ENCODE measurements at places on chromosomes 7 and 10. TPM values are rescaled to one million over a fixed set of nuclear protein-coding genes. Genes with fewer than 3 reads are reported as not detected.

DNA sequence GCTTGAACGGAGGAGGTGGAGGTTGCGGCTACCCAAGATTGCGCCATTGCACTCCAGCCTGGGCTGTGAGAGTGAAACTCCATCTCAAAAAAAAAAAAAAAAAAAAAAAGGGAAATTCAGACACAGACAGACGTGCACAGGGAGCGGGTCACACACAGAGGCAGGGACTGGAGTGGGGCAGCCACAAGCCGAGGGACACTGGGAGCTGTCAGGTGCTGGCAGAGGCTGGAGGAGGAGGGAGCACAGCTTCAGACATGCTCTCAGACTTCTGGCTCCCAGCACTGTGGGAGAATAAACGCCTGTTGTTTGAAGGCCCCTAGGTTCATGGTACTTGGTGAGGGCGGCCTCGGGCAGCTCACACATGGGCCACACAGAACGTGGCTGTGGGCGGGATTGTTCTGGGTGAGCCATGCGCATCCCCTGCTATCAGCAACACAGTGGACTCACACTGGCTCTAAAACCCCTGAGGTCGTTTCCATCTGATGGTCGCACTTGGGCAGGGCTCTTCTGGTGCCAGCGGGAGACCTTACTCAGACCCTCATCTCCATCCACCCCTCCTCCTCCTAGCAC, 375.9 kb downstream of the DNAJB6 start:
- peak; percentile 56 for DNase-seq

The TCF7L2 gene
- 14.0 TPM for polyA plus RNA-seq

DNA sequence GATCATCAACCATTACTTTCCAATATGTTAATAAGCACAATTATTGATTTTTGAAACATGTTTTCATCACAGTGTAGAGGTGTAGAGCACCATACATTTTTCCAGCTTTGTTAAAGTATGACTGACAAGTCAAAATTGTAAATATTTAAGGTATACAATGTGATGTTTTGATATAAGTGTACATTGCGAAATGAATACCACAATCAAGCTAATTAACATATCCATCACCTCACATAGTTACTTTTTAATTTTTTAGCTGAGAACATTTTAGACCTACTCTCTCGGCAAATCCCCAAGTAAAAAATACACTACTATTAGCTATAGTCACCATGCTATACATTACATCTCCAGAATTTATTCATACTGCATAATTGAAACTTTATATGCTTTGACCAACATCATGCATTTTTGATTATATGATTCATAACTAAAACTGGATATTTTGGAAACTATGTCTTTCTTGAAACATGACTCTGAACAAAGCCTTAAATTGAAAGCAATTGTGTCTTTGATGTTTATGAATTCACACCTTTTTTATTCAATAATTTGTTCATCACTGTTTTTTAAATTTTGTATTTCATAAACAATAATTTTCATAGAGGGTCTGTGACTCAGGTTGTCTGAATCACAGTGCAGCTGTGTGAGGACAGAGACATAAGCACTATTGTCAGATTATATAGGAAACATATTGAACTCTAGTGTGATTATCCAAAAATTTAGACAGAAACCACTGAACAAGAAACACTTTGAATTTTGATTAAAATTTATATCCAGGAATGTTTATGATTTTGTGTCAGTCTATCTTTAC, 486.1 kb downstream of the SEMA3D start:
- no peak for DNase-seq

DNA sequence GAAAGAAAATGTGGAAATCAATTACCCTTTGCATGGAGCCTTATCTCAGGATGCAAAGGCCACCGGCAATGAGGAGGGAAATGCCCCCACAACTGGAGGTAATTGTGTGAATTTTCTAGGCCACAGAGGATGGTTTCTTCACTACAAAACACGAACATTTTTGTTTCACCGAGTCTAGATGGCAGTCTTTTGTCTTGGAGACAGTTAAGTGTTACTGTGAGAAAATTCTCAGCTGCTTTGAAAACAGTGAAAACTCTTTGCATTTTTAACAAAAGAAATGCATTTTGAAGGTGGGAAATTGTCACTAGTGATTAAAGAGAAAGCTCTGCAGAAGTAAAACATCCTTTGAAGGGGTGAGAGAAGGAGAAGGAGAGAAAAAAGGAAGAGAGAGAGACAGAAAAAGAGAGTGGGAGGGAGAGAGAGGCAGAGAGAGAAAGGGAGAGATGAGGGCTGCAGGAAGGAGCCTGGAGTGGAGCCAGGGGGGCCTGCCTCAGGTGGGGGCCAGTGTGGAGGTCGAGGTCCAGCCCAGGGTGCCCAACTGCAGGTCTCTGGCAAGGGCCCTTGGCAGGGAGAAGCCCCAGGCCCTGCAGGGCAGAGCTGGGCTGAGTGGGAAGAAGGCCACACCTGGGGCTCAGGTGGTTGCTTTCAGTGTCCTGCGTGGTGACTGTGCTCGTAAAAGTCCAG, 261.4 kb downstream of the ADARB2 start:
- no peak for DNase-seq

The MRLN gene
- polyA plus RNA-seq: not detected

- no peak for DNase-seq
Observed at GRCh38 chr10:122468307-122468925, 7.1 kb downstream of the HTRA1 start.

The HABP2 gene
- polyA plus RNA-seq: not detected

- DNase-seq: peak; percentile 45
Observed at GRCh38 chr10:132351611-132352010, 19.6 kb downstream of the LRRC27 start.

DNA sequence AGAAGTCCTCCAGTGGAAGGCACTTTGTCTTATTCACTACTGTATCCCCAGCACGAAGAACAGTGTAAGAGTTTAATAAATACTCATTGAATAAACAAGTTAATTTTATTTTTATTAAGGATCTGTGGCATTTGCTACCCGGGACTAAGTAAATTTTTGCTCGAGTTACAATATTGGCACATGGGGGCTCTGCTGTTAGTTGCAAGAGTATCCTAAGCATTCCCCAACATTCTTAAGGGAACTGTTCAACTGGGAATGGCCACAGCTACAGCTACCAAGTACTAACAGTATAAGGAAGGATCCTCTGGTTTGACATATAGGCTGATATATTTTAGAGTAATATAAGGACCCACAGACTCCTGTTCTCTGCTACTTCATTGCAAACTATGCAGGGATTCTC, 8.7 kb upstream of the LRRTM3 start:
- no peak for DNase-seq

GRCh38 chr10:113493195-113493594, 59.7 kb upstream of the HABP2 start:
- no peak for DNase-seq

DNA sequence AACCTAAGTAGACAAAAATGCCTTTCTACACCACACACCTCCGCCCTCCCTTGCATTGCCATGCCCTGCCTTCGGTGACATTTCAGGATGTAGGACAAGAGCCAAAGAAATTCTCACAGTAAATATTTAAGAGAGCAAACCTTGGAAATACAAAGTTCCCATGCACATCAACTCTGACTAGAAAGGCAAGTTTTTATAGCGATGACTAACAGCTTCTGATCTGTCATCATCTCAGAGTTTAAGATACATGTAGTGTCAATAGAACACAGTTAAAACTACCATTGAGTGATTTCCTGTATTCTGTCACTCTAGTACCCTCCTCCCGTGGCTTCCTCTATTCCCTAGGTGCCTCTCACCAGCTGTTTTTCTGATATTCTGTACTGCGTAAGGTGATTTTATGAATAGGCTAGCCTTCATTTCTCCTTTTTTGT, 20.7 kb downstream of the SLC16A9 start:
- DNase-seq: no peak

The ARHGEF5 gene
- 2.5 TPM for polyA plus RNA-seq

DNA sequence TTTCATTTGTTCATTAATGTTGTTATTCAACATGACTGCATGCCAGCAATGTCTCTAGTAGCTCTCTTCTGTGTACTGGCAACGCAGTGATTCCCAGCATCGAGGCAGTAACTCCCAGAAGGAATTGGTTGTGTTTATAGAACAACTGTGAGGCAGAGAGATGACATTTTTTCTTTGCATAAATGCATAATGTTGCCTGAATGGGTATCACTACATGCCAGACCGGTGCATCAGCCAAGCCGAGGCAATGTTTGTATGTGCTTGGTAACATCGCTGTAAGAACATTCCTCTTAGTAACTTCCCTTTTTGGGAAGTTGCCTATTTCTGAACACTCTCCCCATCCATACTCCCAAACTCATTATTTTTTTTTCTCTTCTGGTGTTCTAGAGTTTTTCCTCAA, 182.9 kb downstream of the HTR7 start:
- peak; percentile 81 for DNase-seq

DNA sequence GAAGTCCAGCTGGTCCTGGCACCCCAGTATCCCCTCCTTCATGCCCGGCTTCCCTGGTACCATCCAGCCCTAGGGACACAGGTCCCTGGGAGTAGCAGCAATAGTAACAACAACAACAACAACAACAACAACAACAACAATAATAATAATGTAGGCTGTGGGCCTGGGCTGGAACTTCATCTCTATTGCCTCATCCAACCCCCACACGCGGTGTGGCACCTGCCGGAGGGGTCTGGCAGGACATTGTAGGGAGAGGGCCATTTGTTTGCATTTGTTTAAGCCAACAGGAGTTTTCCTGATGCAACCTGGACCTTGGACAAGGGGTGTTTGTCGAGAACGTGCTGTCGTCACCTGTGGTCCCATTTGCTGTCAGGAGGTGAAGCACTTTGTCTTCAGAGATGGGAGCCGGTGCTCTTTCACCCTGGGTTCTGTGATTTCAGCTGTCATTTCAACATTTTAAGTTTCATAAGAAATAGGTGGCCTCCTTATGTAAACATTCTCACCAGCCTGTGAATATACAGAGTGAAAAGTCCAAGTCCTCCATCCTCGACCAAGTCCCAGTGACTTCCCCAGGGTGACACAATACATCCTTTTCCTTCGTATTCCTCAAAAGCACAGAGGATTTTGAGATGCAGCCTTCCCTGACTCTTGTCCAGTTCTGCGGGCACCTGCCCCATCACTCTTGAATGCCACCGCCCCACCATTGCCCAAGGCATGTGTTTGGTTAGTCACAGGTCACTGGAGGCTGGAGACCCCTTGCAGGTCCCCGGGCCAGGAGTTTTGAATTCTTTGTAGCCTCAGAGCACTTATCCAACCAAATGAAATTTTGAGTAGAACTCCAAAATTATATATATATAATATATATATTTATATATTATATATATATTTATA, 9.2 kb downstream of the LHPP start:
- DNase-seq: no peak

DNA sequence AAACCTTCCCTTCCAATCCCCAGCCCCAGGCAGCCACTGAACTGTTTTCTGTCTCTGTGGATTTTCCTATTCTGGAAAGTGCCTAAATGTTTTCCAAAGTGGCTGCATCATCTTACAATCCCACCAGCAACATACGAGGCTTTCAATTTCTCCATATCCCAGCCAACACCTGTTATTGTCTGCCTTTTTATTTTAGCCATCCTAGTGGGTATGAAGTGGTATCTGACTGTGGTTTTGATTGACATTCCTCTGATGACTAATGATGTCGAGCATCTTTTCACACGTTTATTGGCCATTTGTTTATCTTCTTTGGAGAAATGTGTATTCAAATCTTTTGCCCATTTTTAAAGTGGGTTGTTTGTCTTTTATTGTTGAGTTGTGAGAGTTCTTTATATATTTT, 6.2 kb upstream of the SMC3 start:
- DNase-seq: no peak

The ANKRD2 gene
- 1.4 TPM for polyA plus RNA-seq

- DNase-seq: no peak
Observed at GRCh38 chr10:70445718-70446657, 4.5 kb upstream of the NODAL start.

DNA sequence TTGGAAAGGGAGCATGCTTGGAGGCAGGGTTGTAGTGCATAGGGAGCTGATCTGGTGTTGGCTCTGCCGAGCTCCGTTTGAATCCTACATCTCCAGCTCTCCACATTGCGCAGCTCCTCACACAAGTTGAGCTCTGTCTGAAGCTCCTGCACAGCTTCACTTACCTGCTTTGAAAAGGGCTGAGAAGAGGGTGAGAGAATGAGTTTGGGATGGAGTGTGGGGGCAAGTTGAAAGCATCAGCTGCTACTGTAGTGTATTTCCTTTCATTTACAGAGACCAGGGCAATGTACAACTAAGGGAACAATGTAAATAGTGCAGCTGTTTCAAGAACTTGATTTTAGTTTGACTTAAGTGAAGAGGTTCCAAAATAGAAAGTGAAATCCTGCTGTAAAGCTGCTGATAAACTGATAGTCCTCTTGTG, 88.5 kb downstream of the VTI1A start:
- no peak for DNase-seq

- DNase-seq: no peak
Observed at GRCh38 chr7:26664735-26665416, 199.5 kb downstream of the SKAP2 start.

The ATAD1 gene
- polyA plus RNA-seq: 18.8 TPM

The OR2A7 gene
- polyA plus RNA-seq: 0.67 TPM

- no peak for DNase-seq
Observed at GRCh38 chr7:15326044-15326644, 235.7 kb downstream of the AGMO start.

GRCh38 chr7:74174606-74175082, 488 bp downstream of the EIF4H start:
- DNase-seq: peak; percentile 86

GRCh38 chr7:603152-603951, 83.7 kb upstream of the PDGFA start:
- DNase-seq: no peak

DNA sequence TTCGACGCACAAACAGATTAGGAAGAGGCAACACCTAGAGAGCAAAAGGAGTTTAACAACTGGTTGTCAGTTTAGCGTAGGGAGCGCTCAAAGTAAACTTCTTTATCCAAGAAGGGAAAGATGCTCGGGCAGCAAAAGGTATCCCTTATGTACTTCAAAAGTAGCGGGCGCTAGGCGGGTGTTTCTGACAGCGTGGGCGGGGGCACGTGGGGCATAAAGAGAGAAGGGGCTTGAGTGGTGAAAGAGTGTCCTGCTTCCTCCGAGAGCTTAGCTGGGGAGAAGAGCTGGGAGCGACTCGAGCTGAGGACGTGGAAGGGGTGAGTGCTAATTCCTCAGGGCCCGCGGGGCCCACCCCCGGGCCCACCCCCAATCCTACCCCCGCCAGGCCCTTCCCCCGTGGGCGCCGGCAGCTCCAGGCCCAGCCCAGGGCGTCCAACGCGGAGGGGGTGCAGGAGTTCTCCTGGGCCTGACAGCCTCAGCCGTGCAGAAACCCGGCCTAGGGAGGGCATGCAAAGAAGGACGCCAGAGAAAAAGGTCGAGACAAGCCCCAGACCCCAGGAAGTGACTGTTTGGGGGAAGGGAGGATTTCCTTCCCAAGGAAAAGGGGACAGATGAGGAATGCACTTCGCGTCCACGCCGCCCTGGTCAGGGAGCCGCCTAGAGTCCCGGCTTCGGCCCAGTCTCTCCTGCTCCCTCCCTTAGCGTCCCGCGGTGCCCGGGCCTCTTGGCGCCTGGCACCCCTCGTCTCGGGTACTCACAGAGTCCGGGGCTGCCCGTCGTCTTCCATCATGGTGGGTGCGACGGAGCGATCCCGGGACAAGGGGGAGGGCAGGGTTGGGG, 868 bp downstream of the TIAL1 start:
- DNase-seq: peak; percentile 63
